ENCODE measurements at places on chromosomes 7 and 10.

DNA sequence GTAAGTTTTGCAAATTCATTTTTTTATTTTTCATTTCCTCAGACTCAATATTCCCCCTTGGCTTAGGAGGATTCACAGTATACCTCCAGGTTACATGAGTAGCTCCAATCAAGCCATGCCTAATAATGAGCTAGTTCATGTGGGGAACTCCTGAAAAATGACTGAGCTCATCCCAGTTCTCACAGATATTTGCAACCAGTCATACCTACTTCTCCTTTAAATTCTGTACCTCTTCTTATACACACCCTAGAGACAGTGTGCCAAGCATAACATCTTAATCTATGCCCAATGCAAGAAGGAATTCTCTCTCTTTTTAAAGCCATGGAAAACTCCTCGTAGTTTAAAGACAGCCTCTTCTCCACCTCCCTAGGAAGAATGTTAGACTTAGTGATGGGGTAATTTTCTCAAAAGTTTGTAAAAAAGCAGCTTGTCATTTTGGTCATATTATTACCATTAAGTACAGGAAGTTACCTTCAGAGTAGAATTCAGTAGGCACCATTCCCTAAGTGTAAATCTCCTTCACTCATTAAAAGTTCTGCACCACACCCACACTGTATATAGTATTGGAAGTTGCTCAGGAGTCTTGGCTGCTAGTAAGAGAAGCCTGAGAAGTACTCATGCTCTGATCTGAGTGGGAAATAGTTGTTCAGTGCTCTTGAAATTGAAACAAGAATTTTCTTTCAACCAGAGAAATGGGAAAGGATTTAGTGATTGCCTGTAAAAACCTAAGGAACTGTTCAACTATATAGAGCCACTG is 72.7 kb downstream of the PTPRZ1 start:
- no peaks in the 10 kb centered on the region for H3K27me3 ChIP-seq
- no peaks in the 10 kb centered on the region for H3K4me1 ChIP-seq
- H3K4me3 ChIP-seq, result no peak overlapping the region
- no peak for DNase-seq
- no peak overlapping the region for H3K27ac ChIP-seq
- no peaks in the 10 kb centered on the region for H3K36me3 ChIP-seq

- H3K4me1 ChIP-seq, result no peaks in the 10 kb centered on the region
- DNase-seq, result no peak
- no peaks in the 10 kb centered on the region for H3K27me3 ChIP-seq
- H3K27ac ChIP-seq, result no peak overlapping the region
These were observed 72.1 kb upstream of the SLC13A1 start for GRCh38 chr7:123271856-123272255.

- peaks cover 46% of the 10 kb centered on the region for H3K27me3 ChIP-seq
- H3K4me1 ChIP-seq, result peaks cover 14% of the 10 kb centered on the region
These were observed 2.1 kb upstream of the IL6 start for GRCh38 chr7:22724861-22725260.

GRCh38 chr7:139088268-139088667 is 21.3 kb downstream of the ZC3HAV1 start:
- no peaks in the 10 kb centered on the region for H3K27me3 ChIP-seq
- no peak overlapping the region for H3K4me3 ChIP-seq
- no peak overlapping the region for H3K27ac ChIP-seq
- H3K36me3 ChIP-seq, result peaks cover 94% of the 10 kb centered on the region
- peaks cover 12% of the 10 kb centered on the region for H3K4me1 ChIP-seq

- no peak for DNase-seq
- no peaks in the 10 kb centered on the region for H3K27me3 ChIP-seq
- no peak overlapping the region for H3K27ac ChIP-seq
- H3K4me1 ChIP-seq, result no peaks in the 10 kb centered on the region
These were observed 37.0 kb upstream of the NRF1 start for GRCh38 chr7:129574487-129574886.
